ENCODE measurements at places on chromosomes 16 and 17.

GRCh38 chr16:83653785-83654184, 154.0 kb upstream of the HSBP1 start:
- H3K36me3 ChIP-seq, result no peaks in the 10 kb centered on the region
- DNase-seq, result no peak
- H3K27ac ChIP-seq, result no peak overlapping the region

DNA sequence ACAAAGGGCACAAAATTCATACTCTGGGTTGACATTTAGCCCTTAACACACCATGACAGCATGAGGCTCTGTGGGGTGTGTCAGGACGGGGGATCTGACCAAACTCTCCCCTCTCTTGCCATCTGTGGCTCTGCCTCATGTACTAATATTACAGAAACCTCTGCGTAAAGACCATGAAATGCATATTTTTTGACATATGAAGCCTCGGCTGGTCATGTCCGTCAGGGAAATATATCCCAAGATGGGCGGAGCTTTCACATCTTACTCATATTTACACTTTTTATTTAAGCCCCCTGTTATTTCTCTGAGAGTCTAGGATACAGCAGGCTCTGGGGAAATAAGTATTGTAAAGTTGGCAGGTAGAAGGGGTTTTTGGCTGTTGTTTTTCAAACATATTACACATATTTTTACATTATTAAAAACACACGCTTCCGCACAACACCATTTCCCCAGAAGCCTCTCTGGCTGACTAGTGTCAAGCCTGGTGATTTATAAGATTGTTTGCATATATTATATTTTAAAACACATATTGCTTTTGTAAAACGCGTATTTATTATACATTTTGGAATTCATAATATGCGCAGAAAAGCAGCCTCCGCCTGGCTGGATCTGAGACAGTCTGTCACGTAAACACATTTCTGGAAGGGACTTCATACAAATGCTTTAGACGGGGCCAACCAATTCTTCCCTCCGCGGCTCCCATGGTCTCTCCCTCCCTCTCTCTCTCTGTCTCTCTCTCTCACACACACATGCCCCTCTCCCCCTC, 237.7 kb upstream of the ZFHX3 start:
- H3K4me3 ChIP-seq, result peak overlapping the region; percentile 20
- H3K27me3 ChIP-seq, result no peaks in the 10 kb centered on the region
- H3K27ac ChIP-seq, result no peak overlapping the region
- no peak for DNase-seq

- no peak overlapping the region for H3K27ac ChIP-seq
- no peaks in the 10 kb centered on the region for H3K27me3 ChIP-seq
- H3K36me3 ChIP-seq, result no peaks in the 10 kb centered on the region
- no peaks in the 10 kb centered on the region for H3K4me1 ChIP-seq
Observed at GRCh38 chr17:27496437-27496943, 40.2 kb downstream of the KSR1 start.

DNA sequence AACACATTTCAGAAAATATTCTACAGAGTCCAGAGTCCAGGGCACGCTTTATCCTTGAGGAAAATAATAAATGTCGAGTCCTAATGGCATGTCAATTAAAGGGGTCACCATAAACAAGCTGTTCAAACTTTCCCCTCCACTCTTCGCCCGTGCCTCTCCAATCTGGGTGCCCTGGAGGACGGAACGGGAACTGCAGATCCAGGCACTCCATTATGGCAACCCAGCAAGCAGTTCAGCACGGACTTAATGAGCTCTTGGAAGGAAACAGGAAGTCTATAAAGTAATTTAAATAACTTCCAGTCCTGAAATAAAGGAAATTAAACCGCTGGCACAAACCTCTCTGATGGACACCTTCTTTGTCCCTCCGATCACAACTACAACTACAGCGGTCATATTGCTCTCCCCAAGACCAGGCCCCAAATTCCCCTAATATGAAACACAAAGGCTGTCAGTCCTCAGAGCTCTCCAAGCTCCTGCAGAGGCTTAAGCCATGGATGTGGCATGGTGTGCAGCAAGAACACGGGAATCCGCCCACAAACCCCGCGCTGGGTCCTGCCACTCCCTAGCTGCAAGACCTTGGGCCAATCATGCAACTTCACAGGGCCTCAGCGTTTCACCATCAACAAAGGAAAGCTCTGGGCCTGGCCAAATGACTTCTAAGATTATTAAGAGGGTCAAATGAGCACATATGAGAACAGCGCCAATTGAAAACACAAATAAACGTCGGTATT, 52.6 kb downstream of the ZFHX3 start:
- H3K4me3 ChIP-seq, result no peak overlapping the region
- H3K36me3 ChIP-seq, result no peaks in the 10 kb centered on the region
- no peak overlapping the region for H3K27ac ChIP-seq
- H3K27me3 ChIP-seq, result no peaks in the 10 kb centered on the region
- no peak for DNase-seq
- H3K4me1 ChIP-seq, result peaks cover 38% of the 10 kb centered on the region

DNA sequence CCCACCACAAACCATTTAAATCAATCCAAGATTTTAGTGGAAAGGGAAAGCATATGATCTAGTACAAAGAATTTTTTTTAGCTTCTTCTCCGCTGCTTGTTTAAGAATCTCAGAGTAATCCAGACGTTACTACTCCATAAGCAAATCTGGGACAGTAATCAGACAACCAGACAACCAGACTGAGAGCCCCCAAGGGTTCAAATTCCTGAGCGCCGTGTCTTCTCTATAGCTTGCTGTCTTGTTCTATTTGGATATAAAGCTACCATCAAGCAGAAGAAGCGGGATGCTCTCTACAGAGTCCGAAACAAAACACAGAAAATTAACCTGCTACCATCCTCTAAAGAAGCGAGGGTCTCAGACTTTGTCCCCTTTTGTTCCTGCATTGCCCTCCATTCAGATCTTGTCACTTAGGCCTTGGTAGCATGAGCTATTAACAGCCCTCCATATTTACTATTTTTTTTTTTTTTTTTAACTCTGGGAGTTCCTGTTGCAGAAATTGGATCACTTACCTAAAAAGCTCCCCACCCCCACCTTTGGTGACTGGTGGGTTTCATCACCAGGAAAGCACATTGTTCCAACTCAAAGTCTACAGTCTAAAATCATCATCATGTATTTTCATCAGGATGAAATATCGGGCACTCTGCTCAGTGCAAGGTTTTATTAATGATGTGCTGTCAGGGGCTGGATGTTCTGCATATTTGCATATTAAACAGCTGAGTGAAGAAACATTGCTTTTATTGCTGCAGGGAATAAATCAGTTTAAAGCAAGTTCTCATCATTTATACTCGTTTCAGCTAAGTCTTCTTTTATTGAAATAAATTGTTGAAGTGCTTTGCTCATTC, 576.7 kb downstream of the WWOX start:
- H3K27me3 ChIP-seq, result no peaks in the 10 kb centered on the region
- H3K4me3 ChIP-seq, result no peak overlapping the region
- DNase-seq, result no peak
- no peak overlapping the region for H3K27ac ChIP-seq
- H3K4me1 ChIP-seq, result no peaks in the 10 kb centered on the region

- no peak overlapping the region for H3K27ac ChIP-seq
- no peak for DNase-seq
- no peak overlapping the region for H3K4me3 ChIP-seq
Observed at GRCh38 chr17:76524598-76525512, 12.7 kb downstream of the CYGB start.
